ENCODE measurements at places on chromosomes 2 and 18.

- no peak for DNase-seq
Observed at GRCh38 chr2:74719066-74719465, 65.0 kb downstream of the SEMA4F start.

GRCh38 chr2:62504657-62505056 lies 1.3 kb downstream of the TMEM17 start:
- no peak for DNase-seq

DNA sequence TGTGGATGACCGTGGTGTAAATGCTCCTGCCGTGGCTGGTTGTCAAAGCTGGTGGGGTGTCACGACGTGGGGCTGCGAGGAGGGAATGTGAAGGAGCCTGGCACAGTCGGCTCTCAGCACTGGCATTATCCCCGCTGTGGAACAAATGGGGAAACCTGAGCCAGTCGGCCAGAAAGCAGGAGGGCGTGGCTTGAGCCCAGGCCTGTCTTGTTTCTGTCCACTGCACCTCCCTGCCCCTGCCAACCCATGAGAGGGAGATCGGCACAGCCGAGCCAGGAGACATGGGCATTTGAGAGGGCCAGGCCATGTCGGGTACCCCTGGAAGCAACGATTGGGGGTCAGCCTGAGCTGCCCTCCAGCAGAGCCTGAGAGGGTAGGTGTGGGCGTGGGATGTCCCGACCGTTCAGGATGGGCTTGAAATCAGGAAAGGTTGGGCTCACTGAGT lies 44.5 kb downstream of the PDIA6 start:
- no peak for DNase-seq

- no peak for DNase-seq
Observed at GRCh38 chr2:186399082-186399644, 86.9 kb upstream of the ZC3H15 start.

DNA sequence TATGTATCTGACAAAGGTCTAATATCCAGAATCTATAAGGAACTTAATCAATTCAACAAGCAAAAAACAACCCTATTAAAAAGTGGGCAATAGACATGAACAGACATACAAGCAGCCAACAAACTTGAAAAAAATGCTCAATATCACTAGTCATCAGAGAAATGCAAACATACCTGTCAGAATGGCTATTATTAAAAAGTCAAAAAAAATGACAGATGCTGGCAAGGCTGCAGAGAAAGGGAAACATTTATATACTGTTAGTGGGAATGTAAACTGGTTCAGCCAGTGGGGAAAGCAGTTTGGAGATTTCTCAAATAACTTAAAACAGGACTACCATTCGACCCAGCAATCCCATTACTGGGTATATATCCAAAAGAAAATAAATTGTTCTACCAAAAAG lies 21.6 kb downstream of the SESTD1 start:
- no peak for DNase-seq

GRCh38 chr2:180450841-180451240 lies 443.7 kb upstream of the CWC22 start:
- DNase-seq, result no peak

- DNase-seq, result no peak
Observed at GRCh38 chr2:228728961-228729360, 542.1 kb downstream of the PID1 start.

DNA sequence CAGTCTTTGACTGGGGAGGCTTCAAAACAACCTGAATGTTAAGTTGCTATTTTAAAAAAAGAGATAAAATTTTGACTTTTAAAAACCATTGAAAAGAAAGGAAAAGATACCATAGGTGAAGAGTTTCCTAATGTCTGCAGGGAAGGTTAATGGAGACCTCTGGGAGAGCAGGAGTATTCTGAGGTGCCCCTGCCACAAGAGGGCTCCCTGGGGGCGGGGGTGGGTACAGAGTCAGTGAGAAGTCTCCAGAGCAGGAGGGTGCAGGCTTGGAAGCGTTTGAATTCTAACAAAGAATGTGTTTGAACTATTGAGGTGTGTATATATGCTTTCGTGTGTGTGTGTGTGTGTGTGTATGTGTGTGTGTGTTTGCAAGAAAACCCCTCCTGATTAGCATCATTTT lies 46.7 kb upstream of the ST6GAL2 start:
- no peak for DNase-seq

DNA sequence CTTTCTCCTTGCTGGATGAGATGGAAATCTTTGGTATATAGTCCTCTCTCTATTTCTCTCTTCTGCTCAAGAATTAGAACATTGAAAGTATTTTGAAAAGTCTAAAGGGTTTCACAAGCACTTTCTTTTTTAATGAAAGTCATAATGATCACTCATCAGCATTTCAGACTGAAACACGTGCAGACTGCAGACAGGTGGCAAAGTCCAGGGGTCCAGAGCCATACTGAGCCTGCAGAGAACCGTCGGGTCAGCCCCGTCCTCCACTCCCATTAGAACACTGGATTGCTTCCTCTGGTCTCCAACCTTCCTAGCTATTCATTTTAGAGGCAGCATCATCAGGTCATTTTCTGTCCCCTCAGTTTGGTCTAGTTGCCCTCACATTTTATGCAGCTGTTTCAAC lies 3.1 kb downstream of the TMEM247 start:
- DNase-seq, result no peak

DNA sequence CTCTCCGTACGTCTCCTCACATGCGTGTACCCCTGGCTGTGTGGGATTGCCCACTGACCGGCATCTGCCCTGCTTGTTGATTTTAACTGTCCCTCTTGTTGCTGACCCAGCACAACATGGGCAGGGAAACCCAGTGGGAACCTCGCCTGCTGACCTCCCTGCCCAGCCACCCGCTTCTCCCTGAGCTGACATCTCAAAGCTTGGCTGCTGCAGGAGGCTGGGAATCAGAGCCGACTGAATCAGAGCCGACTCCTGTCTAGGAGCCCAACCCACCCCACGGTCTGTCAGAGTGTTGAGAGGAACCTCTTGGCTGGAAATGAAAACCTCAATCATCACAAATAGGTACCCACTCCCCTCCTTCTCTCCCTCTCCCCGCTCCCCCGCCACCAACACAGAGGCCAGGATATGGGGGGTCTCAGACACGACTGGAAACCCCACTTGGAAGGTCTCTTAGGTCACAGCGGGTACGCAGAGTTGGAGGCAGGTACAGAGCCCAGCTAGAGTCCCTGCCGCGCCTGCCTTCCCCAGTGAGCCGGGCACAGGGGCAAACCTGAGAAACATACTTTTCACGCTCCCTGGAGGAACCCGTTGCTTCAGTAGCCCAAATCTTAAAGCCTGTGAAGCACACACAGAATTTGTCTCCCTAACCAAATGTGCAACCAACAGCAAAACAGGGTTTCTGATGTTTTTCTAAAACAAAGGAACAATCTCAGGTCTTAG lies 784 bp downstream of the EDAR start:
- no peak for DNase-seq

- no peak for DNase-seq
Observed at GRCh38 chr2:240959214-240959940, 39.0 kb upstream of the SNED1 start.

DNA sequence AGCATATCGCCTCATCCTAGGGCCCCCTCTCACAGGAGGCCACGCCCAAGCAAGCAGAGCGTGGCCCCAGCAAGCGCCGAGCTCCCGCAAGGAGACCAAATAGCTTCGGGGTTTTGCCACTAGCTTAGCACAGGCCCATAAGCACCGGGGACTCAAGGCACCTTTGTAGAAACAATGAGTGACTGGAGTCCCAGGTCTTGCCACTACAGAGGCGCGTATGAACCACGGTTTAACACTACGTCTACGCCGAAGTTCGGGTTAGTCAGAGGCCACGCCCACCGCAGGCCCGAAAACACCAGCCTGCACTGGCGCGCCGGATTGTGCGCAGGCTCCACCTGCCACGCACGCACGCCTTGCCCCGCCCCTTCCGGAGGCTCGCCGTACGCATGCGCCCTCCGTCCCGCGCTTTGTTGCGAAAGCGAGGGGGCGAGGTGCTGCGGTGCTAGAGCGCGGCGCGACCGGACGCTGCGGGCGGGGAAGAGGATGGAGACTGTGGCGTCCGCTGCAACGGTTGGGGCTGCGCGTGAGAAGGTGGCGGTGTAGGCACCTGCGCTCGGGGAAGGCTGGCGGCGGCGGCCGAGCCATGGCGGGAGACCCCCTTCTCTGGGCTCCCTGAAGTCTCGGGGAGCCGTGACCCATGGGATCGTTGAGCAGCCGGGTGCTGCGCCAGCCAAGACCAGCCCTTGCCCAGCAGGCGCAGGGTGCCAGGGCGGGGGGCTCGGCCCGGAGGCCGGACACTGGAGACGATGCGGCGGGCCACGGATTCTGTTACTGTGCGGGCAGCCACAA lies at the start of gene GMCL1:
Gene GMCL1 (plus strand): TSS at position 405 of the 789 bp plus-strand sequence. CDS start 233 bp downstream, at position 638.
- DNase-seq, result peak; percentile 55

DNA sequence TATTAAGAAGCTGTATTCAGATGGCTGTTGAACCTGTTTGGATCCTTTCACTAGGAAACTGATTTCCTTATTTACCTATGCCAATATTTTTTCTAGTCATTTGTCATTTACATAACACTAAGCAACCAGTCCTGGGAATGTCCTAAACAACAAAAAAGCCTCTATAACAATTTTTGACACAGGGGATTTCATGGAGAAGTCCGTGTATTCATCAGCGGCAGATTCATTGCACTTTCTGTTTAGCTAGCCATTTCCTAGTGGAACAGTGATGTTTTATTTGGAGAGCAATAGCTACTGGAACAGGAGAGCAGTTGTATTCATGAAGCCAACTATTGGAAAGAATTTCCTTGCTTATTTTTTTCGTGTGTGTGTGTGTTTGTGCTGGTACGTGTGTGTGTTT lies 604.3 kb upstream of the POU3F3 start:
- no peak for DNase-seq

DNA sequence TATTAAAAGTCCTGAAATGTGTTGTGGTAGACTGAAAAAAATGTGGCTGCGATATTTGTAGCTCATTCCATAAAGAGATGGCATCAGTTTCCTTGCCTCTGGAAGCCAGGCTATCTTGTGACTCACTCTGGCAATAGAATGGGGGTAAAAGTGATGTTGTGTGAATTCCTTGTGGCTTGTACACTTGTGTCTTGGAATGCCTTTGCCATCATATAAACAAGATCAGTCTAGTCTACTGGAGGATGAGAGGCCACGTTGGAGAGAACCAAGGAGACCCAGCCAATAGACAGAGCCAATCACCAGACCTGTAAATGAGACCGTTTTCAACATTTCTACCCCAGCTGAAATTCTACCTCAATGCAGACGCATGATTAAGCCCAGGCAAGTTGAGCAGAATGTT lies 254.1 kb downstream of the TRIB2 start:
- no peak for DNase-seq

GRCh38 chr2:23592898-23593751 lies 208.1 kb downstream of the KLHL29 start:
- no peak for DNase-seq

DNA sequence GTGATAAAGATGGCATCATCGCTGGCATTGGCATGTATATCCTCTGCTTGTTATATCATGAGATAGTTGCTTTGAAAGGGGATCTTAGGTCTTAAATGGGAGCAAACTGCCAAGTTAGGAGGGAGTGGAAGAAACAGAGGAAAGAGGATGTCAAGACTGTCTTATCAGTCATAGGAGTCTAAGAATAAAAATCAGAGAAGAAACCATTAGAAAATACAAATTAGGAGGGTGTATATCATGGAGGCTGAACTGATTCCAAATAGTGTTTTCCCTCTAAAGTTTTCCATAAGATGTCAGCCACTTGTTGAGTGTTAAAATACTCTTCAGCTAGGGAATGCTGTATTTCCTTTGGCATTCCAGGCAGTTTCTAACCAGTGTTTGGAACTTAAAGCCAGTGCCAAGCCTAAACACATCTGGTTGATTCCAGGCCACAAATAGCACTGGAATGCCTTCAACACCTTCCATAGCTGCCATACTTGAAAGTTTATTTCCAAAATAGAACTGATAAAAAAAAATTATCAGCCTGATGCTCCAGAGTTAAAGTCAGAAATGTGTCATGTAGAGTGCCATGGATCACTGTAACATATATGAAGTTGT lies 129.4 kb downstream of the ZEB2 start:
- no peak for DNase-seq

GRCh38 chr2:201234663-201235135 lies 25.6 kb upstream of the CASP8 start:
- DNase-seq, result no peak

DNA sequence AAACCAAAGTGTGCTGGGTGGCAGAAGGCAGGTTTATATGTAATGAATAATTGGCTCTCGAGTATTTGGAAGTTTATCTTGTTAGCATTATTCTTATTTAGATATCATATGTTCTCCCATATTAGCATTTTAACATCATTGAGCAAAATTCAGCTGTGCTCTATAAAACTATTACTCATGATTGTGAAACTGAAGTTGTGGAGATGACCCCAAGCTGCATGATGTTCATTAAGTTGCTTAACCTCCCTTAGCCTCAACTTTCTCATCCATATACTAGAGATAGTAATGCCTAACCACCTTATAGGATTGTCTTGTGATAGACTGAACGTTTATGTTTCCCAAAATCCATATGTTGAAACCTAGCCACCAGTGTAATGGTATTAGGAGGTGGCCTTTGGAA lies 346.3 kb downstream of the SATB2 start:
- DNase-seq, result no peak

DNA sequence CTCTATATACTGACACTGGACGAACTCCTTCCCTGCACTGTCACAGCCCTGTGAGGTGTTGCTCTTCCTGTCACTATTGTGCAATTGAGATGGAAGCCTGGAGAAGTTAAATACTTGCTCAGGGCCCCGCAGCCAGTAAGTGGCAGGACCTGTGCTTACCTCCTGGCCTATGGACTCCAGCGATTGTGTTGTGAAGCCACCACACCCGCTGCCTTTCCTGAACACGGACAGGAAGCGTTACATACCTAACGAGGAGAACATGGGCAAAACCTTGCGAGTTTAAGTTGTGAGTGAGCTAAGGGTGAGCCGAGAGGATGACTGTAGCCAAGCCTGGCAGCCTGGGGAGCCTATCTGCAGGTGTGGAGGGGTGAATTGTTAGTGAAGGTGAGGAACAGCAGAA lies 26.1 kb downstream of the RAB31 start:
- DNase-seq, result no peak

DNA sequence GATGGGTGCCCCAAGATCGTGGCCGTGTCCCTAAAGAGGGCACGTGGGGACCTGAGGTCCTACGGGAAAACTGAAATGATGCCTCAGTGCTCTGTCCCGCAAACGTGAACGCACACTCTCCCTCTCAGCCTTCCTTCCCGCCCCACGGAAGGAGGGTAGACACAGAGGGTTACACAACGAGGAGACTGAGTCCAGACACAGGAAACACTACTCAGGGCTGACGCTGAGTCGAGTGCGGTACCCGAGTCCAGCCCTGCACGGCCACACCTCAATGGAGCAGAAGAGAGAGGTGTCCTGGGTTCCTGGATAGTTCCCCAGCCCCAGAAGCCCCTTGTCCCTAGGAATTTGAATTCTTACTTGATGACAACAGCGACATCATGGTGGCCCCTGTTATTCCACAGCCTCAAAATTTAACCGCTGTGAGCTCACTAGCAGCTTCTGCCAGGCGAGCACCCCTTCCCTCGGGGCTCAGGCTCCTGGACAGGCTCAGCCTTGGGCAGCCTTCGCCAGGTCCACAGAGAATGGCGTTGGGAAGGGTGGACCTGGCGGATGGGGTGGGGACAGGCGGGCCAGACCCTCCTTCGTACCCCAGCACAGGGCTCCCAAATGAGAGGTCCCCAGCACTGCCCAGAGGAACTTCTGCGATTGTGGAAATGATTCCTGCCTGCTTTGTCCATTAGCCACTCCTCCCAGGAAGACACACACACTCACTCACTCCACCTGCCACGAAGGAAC lies 980 bp upstream of the RNPEPL1 start:
- no peak for DNase-seq
